A172 (cell line): ENCODE measurements at places on chromosomes 12 and 14. TPM values are rescaled to one million over a fixed set of nuclear protein-coding genes. Genes with fewer than 3 reads are reported as not detected.

The BHLHE41 gene
- total RNA-seq, result 0.21 and 0.41 TPM in 2 replicates

The KRT75 gene
- 0.07 TPM in 1 of 2 replicates, not detected in the other for total RNA-seq

The FAM222A gene
- total RNA-seq, result 3.7 and 4.2 TPM in 2 replicates

The HAL gene
- not detected in 2 replicates for total RNA-seq

The PCNX1 gene
- total RNA-seq, result 11.8 and 12.9 TPM in 2 replicates

The ZCCHC8 gene
- 19.7 and 30.2 TPM in 2 replicates for total RNA-seq

The NRDE2 gene
- total RNA-seq, result 8.3 and 8.7 TPM in 2 replicates

The TPPP2 gene
- total RNA-seq, result not detected in 2 replicates

The ITPK1 gene
- 9.2 and 12.7 TPM in 2 replicates for total RNA-seq

The PLA2G1B gene
- not detected in 2 replicates for total RNA-seq

The DGKA gene
- total RNA-seq, result 33.4 and 42.9 TPM in 2 replicates

The BRMS1L gene
- 4.1 and 5.1 TPM in 2 replicates for total RNA-seq

The RPGRIP1 gene
- total RNA-seq, result not detected in 2 replicates
